Stimulated activated memory B cell treated with anti-CD40 and anti-IgM and Interleukin-4, amounts not matched to agents 10 μg/mL and 1 μg/mL and 100 μg/mL, for 72 hours (primary cell): ENCODE measurements at places on chromosomes 6 and 20.

DNA sequence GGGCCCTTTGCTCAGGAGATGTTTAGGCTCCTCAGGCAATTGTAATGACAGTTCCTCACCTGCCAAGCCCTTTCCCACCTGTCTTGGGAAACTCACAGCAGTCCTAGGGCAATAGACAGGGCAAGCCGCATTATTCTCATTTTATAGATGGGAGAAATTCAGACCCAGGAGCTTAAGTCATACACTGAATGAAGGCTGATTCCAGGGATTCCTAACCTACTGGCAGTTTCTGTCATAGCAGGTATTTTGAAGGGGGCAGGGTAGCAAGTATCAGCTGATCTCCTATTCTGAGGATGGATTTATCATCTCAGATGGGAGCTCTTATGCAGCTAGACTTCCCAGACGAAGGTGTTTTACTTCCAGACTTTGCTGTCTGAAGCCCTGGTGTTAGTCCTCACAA, 61.4 kb upstream of the MYL9 start:
- peaks cover 6% of the 10 kb centered on the region for H3K36me3 ChIP-seq
- ATAC-seq, result no peak
- H3K4me1 ChIP-seq, result peaks cover 64% of the 10 kb centered on the region
- H3K27me3 ChIP-seq, result no peaks in the 10 kb centered on the region
- H3K4me3 ChIP-seq, result no peak overlapping the region
- peak overlapping the region; percentile 36 for H3K27ac ChIP-seq

DNA sequence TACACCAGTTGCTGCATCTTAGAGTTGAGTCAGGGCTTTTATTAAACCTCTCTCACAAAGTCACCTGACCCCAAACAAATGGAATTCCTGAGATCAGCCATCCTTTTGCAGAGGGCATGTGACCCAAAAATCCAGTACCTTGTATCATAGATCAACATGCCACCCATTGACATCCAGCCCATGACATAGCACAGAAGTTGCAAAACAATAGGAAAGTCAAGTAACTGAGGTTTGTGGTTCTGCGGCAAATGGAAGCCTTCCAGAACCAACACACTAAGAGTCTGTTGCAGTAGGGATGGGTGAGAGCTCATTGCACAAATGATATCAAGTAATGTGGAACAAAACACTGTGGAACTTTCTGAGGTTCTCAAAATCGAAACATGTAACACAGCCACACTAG, 111.2 kb downstream of the PDE7B start:
- no peaks in the 10 kb centered on the region for H3K27me3 ChIP-seq
- no peak overlapping the region for H3K4me3 ChIP-seq
- H3K27ac ChIP-seq, result no peak overlapping the region
- no peaks in the 10 kb centered on the region for H3K4me1 ChIP-seq

DNA sequence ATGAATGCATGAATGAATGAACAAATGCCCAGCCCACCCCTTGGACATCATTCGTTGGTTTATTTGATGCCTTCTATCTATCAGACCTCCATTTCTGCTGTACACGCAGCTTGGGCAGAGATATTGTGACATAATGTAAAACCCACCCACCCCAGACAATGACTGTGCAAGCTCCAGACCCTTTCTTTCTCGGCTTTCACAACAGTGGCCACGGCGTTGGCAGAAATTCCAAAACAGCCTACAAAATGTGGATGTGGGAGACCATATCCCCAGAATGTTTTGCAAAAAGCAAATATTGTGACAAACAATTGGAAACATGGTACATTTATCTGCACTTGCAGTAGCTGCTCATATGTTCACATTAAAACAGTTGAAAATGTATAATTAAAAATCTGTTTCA, 162.0 kb upstream of the MAFB start:
- H3K27ac ChIP-seq, result no peak overlapping the region
- no peaks in the 10 kb centered on the region for H3K4me1 ChIP-seq
- ATAC-seq, result no peak
- no peaks in the 10 kb centered on the region for H3K36me3 ChIP-seq
- no peak overlapping the region for H3K4me3 ChIP-seq

DNA sequence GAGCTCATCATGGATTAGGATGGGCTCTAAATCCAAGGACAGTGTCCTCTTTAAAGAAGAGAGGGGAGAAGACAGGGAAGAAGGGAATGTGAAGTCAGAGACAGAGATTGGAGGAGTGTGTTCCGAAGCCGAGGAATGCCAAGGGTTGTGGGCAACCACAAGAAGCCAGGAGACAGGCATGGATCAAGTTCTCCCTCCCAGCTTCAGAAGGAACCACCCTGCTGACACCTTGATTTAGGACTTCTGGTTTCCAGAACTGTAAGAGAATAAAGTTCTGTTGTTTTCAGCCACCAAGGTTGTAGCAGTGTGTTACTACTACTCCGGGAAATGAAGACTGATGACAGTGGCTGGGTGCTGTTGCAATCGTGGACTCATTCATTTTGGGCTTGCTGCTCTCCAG, 120.1 kb downstream of the RPS12 start:
- no peaks in the 10 kb centered on the region for H3K36me3 ChIP-seq
- H3K4me3 ChIP-seq, result no peak overlapping the region
- H3K27me3 ChIP-seq, result peaks cover 47% of the 10 kb centered on the region
- no peak overlapping the region for H3K27ac ChIP-seq
- ATAC-seq, result no peak
- no peaks in the 10 kb centered on the region for H3K4me1 ChIP-seq

GRCh38 chr6:147506704-147507114, 1.8 kb upstream of the SAMD5 start:
- H3K27ac ChIP-seq, result no peak overlapping the region
- H3K4me3 ChIP-seq, result no peak overlapping the region
- ATAC-seq, result no peak
- H3K27me3 ChIP-seq, result peaks cover 76% of the 10 kb centered on the region
- H3K4me1 ChIP-seq, result peaks cover 36% of the 10 kb centered on the region
